ENCODE measurements at places on chromosomes 6 and 20.

DNA sequence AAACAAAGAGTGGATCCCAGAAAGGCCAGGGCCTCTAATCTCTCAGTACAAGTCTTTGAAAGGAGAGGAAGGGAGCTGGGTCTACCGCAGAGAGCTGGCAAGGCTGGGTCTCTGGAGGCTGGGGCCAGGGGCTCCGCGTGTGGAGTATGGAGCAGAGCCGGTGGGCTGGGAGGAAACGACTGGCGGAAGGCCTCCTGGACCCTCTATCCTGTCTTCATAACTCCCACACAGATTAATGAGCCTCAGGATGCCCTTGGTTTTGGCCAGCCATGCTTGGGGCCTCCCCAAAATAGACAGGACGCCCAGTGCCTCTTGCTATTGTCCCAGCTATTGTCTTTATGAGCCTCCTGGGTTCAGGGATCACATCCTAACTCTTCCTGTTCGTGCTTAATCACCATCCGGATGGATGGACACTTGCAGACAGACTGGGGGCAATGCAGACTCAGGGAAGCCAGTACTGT is 306.4 kb downstream of the DHX35 start:
- no peak for DNase-seq

- no peak for DNase-seq
Observed at GRCh38 chr20:50786703-50787102, 8.2 kb upstream of the BCAS4 start.

GRCh38 chr20:5198651-5198924 is 71.8 kb downstream of the CDS2 start:
- DNase-seq: no peak

DNA sequence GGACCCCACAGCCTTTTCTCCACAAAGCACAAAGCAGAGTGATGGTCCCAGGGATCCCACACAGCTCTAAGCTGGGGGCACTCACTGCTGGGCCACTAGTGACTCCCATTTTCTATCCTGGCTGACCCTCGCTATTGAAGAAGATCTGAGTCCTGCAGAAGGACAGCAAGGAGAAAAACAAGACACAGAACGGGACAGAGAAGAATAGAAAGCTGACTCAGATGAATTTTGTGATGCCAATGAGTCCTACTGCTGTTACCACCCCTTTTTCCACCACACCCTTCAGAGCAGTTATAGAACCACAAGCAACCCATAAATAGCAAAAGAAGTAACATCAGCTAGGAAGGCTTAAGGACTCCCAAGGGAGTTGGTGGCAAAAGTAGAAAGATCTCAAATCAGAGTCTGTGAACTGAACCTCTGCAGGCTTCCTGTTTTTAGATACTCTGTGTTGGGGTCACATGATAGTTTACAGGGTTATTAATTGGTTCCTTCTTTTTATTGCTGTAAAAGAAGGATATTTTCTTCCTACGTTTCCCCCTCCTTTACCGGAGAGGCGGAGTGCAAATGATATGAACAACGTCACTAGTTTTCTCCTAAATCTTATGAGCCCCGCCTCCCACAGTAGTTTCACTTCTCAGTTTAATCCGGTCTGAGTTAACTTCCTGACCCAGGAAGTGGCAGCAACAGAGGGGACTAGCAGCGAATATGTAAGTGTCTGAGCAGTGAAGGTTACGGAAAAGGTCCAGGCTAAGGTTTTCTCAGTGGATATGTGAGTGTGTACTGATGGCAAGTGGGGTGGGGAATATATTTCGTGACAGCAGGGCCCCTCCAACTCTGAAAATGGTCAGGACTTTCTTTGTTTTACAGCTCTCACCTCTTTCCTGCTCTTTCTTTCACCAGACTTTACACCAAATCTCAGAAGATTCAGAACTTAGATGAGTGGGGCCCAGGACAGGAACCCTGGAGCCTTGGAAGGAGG is at the start of gene TRIM38:
Gene TRIM38, plus strand, starts transcription at position 654 of the 979 bp plus-strand sequence. CDS start 3,721 bp downstream, outside the sequence.
- DNase-seq: peak; percentile 94

DNA sequence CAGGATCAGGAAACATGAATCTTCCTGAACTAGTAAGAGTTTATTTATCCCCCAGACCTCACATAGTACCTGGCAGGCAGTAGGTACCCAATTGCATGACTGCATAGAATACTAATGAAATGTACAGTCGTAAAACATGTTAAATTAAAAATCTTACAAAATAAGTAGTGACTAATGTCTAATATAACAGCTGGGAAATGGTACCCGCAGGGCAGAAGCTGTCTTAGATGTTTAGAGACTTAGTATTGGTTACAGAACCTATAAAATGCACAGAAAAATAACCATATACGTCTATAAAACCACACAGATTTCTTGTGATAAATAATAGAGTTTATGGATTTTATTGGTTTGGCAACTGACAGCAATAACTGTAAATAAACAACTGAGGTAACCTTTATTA is 139.1 kb upstream of the GMDS start:
- no peak for DNase-seq

GRCh38 chr6:83038246-83038645 is 27.4 kb downstream of the UBE3D start:
- peak; percentile 4 for DNase-seq

DNA sequence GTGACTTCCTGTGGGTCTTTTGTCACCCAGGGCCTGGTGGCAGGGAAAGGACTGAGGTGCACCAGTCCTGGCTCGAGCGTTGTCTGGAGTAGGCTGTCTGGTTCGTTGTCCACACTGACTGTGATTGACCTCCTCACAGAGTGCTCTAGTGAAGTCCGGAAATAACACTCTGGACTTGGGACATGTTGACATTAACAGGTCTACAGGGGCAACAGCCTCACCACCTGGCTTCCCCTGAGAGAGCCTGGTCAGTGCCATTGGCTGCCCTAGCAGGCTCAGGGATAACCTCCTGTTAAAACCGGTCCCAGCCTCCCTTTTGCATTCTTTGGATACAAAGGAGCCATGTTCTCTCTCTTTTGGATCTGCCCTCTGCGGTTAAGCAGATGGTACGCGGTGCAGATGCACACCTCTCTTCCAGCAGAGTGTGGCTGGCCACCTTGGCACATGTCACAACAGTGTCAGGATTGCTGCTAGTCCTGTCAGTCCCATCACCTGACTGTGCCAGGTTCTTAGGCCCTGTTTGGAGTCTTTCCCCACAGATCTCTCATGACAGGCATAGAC is 46.2 kb downstream of the CDS2 start:
- no peak for DNase-seq

DNA sequence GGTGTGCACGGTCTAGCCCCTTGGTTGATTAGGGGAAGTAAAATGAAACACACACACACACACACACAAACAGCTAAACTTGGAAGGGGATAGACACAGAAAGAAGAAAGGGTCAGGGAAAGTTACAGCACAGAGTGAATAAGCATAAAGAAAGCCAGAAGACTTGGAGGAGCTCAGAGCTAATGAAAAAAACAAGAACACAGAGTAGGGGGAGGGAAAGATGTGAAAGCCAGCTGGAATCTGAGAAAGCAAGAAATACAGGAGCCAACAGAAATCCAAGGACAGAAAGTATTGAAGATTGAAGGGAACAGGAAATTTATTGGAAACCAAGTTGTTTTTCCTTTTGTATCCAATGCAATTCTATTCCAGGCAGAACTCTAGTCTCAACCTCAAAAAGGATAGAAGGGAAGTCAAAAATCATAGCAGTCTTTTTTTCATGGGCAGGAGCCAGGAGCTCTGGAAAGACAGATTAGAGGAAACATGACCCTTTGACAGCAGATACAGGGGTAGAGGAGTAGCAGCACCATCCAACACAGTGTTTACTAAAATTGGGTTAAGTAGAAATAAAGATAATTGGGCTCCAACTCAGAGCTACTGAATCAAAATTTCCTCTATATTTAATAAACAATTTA is 10.1 kb downstream of the HMGCLL1 start:
- no peak for DNase-seq

DNA sequence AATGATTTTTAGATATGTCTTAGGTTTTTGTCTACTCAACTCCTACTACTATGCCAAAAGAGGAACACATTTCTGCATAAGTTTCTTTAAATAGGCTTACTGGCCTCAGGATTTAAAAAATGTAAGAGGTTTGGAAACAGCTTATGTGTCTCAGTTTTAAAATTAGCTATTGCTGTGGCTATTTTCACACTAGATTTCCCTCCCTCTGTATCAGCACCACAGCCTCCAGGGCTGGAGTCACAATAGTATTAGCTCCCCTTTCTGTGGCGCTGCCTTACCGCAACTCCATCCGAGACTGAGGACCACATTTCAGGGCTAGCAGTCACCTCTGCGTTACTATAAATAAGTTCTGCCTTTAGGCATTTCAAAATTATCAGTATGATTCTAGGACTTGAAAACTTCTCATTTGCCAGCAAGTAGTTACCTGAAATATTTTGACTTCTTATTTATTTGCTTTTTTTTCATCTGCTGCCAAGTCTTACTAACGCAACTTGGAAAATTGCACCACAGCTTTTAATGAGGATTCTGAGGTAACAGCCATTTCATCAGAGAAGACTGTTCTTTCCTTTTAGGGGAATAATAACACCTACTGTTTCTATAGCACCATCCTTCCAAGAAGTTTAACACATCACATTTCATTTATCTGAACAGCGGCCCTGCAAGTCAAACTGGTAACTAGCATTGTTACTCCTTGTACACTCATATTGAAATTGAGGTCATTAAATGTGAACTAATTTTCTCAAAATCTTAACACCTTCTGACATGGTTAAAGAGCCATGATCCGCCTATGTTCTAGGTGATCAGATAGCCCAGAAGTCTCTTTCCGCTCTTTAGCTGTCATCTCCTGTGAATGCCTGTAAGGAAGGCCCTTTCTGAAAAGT is 105.9 kb downstream of the GJA10 start:
- DNase-seq: no peak
